ENCODE measurements at places on chromosomes 3 and 15. TPM values are rescaled to one million over a fixed set of nuclear protein-coding genes. Genes with fewer than 3 reads are reported as not detected.

GRCh38 chr3:44120721-44121582, 120.7 kb upstream of the TOPAZ1 start:
- DNase-seq, result no peak

DNA sequence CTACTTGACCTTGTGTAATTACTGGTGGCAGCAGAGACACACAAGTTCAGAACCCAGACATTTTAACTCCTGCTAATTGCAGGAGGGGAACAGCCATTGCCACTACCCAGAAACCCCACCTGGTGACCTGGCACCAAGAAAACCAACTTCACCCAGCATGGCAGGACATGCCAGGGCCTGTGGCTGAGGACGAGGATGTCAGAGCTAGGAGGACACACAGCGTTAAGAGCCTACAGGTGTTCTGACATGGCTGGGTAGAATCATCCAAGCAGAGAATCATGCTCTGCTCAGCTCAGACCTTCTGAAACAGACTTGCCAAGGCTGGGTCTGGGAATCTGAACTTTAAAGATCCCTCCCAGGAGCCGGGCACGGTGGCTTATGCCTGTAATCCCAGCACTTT, 11.7 kb upstream of the SPATA12 start:
- no peak for DNase-seq

DNA sequence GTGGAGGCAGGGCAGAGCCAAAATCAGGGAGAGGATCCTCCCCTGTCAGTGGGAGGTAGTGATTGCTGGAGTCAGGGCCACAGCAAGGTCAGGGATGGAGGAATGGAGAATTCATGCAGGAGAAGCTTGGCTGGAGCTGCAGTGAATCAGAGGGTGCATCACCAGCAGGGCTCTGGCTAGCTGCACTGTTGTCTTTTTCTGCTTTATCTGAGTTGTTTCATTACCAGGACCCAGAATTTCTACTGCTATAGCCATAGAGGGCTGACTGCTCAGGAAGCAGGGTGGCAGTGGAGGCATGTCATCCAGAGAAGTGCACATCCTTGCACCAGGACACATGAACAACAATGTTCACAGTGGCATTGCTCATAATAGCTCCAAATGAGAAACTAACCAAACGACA, 113.5 kb upstream of the GALNT15 start:
- no peak for DNase-seq

LCTL gene
- not detected for total RNA-seq

ASB14 gene
- total RNA-seq, result not detected
